ENCODE measurements at places on chromosomes 2 and 18.

GRCh38 chr2:111896576-111896975, 1.8 kb upstream of the MERTK start:
- no peak for DNase-seq

GRCh38 chr2:64005707-64006356, 13.4 kb downstream of the VPS54 start:
- no peak for DNase-seq

GRCh38 chr18:34866739-34867138, 156.6 kb downstream of the DTNA start:
- DNase-seq, result no peak

- no peak for DNase-seq
These were observed 670.7 kb downstream of the ERBB4 start for GRCh38 chr2:211867845-211868451.

- no peak for DNase-seq
These were observed 50.6 kb upstream of the YWHAQ start for GRCh38 chr2:9681427-9681817.

GRCh38 chr2:44528595-44528994, 166.8 kb downstream of the CAMKMT start:
- no peak for DNase-seq

DNA sequence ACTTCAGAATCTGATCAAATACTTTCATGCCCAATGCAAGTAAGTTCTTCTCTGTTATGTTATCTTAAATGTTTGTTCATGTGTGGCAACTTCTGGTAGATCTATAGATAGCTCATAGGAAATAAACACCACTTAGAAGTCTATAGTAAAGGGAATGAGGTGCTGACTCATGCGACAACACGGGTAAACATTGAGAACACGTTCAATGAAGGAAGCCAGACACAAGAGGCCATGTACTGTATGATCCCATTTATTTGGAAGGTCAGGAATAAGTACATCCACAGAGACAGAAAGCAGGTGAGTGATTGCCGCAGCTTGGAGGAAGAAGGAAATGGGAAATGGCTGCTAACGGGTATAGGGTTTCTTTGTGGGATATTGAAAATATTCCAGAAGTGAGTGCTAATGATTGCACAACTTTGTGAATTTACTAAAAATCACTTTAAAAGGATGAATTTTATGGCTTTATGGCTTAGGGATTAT, 95.4 kb downstream of the ITGB1BP1 start:
- DNase-seq, result no peak

GRCh38 chr2:156333274-156333950, 891 bp upstream of the NR4A2 start:
- DNase-seq, result no peak

DNA sequence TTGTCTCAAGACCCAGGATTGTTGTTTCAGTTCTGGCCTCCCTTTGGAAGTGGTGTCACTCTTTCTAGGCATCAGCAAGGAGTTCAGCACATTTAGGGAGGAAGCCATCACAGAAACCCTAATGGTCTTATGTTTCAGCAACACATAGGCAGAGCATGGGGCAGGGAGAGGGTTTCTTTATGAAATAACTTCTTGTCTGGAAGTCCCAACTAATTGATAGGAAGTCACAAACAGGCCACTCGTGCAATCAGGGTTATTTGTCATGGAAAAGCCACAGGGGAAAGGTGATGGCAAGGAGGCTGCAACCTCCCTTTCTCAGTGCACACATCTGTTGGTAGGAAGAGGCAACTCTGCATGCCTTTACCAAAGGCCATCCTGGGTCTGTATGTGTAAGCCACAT, 103.0 kb downstream of the BCL11A start:
- no peak for DNase-seq

DNA sequence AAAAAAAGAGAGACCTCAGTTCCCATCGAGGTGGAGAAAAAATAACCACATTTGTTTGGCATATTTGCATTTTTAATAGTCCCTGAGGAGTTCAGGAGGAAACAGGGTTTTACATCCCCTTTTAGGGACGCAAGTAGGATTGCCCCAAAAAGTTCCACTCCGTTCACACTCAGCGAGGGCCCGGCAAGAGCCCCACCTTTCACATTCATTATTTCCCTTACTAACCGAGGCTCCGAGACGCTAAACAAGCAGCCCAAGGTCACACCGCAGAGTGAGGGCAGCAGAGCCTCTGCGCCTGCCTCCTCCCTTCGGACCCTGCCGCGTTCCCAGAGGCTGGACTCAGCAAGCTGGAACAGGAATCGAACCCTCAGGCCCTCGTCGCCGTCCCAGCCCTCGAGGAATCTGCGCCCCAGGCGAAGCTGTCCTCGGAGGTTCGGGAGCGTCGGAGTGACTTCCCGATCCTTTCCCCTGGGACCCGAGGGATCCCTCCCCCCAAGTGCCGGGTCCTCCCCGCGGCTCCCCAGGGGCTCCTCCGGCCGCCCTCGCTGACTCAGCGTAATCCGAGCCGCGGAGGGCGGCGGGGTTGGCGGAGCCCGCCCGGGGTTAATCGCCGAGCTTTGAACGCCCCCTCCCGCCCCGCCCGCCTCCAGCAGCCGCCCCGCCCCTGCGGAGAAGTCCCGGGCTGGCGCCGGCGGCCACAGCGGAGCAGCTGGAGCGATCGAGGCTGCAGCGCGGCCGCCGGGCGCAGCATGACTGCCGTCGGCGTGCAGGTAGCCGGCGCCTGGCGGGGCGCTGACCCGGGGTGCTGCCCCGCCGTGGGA, at the start of gene TMEM37:
TSS of gene TMEM37 (plus strand) at position 700 of the 821 bp plus-strand sequence. CDS start at position 750, 50 bp downstream.
- DNase-seq, result peak; percentile 17

DNA sequence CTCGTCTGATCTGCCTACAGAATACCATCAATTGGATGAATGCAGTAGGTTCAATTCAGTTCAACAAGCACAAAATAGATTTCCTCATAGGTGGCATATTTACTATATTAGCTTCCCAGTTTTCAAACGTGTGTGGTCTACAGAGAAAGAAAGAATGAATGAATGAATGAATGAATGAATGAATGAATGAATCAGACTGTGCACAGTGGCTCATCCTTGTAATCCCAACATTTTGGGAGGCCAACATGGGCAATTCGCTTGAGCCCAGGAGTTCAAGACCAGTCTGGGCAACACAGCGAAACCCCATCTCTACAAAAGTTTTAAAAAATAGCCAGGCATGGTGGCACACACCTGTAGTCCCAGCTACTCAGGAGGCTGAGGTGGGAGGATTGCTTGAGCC, 94.9 kb downstream of the TRABD2A start:
- no peak for DNase-seq

DNA sequence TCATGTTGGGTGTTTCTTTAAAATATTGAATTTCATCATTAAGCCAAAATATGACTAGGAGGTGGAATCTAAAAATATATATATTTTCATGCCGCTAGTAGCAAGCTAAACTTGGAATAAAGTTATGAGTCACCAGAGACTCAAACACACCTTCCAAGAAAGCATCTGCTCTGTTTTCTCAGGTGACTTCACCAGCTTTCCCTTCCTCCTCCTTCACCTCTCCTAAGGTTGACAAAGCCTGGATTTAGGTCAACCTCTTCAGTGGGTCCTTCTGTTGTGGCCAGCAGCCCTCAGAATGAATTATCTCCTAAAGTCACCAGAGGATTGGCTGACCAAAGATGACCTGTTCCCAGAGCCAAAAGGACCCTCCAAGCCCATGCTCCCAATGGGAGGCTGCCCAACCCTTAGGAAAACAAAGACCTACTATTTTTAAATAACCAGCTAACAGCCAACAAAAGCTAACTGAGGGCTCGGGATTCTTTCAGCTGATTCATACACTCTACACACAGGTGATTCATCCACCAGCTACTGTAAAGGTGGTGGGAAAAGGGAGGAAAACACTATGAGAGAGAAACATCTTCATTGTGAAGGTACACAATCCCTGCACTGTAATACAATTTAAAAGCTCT, 113.9 kb downstream of the MYO5B start:
- no peak for DNase-seq

DNA sequence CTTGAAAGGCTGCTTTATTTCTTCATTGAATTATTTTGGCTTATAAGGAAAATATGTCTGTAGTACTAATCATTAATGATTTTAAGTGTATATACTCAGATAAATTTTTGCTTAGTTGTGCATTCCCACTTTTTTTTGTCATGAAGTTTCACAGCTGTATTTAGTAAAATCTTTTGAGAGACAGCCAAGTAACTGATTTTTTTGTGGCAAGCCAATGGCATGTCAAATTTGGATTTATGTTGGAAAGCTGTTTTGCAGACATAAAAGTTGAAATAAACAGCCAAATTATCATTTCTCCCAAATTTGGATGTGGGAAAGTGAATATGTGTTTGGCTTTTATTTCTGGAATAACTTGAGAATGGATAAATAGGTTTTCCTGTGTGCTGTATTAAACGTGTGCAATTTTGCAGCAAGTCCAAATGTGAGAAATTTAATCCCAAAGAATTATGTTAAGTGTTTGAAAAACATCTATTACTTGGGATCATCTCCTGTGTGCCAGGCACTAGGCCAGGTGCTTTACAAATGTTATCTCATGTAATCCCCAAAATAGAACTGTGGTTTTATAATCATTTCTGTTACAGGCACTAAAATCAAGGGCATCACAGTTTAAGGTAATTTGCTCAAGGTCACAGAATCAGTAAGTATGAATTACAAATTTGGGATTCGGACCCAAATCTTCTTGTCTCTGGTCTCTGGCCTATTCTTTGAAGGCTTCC, 160.4 kb downstream of the PTPRM start:
- no peak for DNase-seq

DNA sequence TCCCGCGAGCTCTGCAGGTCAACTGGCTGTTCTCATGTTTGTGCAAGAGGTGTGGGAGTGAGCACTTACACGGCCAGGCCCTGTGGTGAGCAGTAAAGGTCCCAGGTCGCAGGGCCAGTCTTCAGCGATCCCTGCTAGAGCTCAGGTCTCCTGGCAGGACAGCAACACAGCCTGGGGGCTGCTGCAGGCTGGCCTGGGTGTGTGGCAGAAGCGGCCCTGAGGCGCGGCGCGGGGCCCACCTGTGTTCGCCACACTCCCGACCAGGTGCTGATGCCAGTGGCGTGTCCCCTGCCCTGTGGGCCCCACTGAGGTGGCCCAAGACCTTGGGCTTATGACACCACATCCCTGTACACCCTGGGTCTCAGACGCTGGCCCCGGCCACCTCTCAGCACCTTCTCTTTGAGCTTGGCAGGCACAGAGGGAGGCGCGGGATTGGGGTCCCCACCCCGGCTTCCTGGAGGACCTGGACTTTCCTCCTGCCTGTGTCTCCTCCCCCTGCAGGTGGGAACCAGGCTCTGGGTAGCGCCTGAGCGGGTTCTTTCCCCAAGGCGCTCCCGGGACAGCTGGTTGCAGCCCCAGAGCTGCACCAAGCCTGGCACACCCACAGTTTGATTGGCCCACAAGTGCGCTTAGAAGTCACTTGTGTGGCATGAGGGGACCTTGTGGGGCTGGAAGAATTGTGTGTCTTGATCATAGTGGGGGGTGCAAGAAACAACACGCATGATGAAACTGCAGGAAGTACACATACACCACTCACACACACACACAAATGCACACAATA, 59.2 kb downstream of the TWIST2 start:
- DNase-seq, result no peak

DNA sequence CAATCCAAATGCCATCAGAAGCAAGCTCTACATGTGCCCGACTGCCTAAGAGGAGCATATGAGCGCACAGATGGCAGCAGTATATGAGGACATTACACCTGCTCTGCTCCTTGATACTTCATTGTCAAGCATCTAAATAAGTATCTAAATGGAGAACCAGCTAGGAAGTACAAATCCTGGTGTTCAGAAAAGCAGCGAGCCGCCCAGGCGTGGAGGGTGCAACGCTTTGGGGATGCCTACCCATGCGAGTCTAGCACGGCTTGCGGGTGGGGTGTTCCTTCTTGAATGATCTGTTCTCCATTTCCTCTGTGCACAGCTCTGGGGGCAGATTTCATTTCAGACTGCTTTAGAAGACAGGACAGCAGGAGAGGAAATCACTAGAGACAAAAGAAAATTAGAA, 63.0 kb upstream of the BCL2L11 start:
- DNase-seq, result no peak

GRCh38 chr2:44833171-44834069, 108.1 kb upstream of the SIX3 start:
- DNase-seq, result no peak

DNA sequence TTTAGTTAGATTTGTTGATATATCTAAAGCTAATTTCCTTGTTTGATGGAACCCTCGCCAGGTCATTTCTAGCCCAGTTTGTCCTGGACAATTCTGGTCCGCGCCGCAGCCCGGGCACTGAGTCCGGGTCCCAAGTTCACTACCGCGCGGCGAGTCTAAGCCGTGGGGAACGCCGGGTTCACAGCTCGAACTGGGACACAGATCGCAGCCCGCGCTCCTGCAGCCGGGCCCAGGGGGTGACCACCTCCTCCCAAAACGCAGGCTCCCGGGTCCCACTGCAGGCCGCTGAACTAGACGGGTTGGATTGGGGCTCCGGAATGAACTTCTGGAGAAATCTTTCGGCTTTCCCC, 681 bp downstream of the ACADL start:
- DNase-seq, result no peak

- DNase-seq, result no peak
These were observed 179.4 kb downstream of the DOK6 start for GRCh38 chr18:69580107-69580506.

GRCh38 chr2:101710471-101711318, 13.2 kb downstream of the MAP4K4 start:
- DNase-seq, result no peak

Measured in stimulated activated CD8-positive, alpha-beta memory T cell treated with anti-CD3 and anti-CD28 coated beads, Interleukin-7, amount 100 ng/mL, for 4 hours (primary cell).